Suprapubic skin (tissue), 4 donors: ENCODE measurements at places on chromosomes 6 and 20. TPM values are rescaled to one million over a fixed set of nuclear protein-coding genes. Genes with fewer than 3 reads are reported as not detected.

GRCh38 chr6:150492507-150492906 is 107.2 kb upstream of the PLEKHG1 start:
- DNase-seq: no peak

- DNase-seq: no peak
Observed at GRCh38 chr6:110037726-110038295, 59.7 kb downstream of the GPR6 start.

- no peak for DNase-seq
Observed at GRCh38 chr6:158772851-158773371, 46.3 kb downstream of the EZR start.

GRCh38 chr6:2221726-2222274 is 23.6 kb downstream of the GMDS start:
- no peak for DNase-seq

- DNase-seq: no peak
Observed at GRCh38 chr6:54377776-54378175, 69.5 kb downstream of the TINAG start.

DNA sequence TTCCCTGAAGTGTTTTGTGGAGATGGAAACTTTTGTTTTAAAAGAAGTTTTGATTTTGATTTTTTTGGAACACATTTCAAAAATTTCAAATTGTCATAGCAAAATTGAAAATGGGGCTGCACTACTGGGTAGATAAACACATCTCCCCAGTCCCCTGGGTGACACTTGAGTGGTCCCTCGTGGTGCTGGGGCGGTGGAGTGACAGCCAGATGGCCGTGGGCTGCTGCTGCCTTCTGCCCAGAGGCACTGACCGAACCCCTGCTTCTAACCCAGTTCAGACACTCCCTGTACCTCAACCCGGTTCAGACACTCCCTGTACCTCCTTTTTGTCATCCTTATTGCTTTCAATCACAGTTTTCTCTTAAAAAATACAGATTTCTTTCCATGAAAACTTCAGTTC is 69.9 kb upstream of the SYNJ2 start:
- DNase-seq: no peak

- no peak for DNase-seq
Observed at GRCh38 chr6:5059036-5059896, 25.9 kb upstream of the PPP1R3G start.

DNA sequence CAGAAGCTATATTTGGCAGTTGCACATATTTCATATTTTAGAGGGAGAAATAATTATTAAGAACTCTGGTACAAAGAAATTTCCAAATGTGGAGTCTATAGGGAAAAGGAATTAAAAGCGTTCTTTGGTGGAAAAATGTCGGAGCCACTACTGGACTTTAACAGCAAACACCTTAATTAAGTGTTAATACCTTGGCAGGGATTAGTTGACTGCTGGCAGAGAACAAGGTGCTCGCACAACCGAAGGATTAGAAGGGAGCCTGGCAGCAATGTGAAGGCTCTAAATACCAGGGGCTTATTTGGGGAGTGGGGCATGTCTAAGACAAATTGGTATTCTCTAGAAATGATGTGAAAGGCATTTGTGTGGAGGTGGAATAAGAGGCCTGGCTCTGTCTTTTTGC is 98.9 kb downstream of the PAK5 start:
- DNase-seq: no peak

GRCh38 chr6:82364087-82365015 is 734 bp downstream of the TPBG start:
- peak; percentile 83 for DNase-seq

DNA sequence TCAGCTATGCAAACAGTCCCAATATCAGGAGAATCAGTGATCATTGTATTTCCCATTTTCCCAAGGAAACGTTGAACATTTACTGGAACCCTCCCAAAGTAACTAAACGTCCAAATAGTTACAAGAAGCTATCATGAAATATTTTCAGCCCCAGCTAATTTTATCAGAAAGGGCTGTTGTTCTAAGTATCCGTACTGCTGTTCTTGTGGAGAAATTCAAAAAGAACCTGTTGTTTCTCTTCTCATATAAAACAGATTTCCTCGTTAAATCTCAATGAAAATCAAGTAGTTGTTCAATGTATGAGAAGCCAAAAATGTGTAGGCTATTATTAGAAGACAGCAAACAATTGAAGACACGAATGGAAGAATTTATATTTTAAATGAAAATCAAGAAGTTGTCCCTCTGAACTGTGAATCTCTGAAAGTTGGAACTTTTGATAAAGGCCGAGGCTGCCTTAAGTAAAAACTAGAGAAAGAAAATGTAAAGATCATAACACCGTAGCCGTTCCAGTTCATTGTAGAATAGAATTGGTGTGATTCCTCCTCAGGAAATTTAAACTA is 107.7 kb downstream of the HFE start:
- no peak for DNase-seq

GRCh38 chr6:111480988-111481822 is 1.8 kb downstream of the REV3L start:
- no peak for DNase-seq

DNA sequence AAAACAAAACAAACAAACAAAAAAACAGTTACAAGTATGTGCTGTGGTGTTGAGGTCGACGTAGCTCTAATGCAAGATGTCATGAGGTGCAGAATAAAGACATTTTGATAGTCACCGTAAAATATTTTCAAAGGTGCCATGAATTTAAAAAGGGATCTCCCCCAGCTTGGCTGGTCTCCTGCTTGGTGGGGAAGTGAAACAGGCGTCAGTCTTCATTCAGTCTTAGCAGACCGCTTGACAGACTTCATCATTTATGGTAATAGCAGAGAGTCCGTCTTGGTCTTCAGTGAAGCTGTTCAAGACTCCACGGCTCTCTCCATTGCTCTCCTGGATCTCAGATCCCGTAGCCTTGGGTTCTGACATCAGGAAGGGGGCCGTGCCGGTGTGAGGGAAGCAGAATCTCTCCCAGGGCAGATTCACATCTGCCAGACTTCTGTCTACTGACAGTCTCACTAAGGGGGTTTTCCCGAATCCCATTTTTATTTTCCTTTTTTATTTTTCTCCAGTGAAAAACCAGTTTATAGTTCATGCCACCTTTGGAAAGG is 1.6 kb downstream of the SLC24A3 start:
- no peak for DNase-seq

DNA sequence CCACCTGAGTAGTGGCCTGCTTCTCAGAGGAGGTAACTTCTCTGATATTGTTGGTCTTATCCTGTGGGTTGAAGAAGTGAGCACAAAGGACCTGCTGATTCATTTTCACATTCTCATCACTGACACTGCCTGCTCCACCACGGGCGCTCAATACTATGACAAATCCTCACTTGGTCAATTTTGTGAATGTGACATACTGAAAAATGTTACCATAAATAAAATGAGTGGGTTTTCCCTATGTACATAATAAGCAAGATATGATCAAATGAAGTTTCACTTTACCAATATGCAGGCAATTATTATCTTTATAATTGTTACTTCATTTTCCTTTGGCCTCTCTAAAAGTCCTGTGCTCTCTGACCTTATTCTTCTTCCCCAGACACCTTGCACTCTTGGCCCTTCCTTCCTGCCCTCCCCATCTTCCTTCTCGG is 71.5 kb upstream of the RIPOR2 start:
- no peak for DNase-seq

Gene DDO
- total RNA-seq: 1.1 TPM

Gene DUSP15
- not detected for total RNA-seq

Gene TUBE1
- total RNA-seq: 19.6 TPM

Gene CSNK2A1
- 107 TPM for total RNA-seq
